Esophagus mucosa (tissue), 1 donor: ENCODE measurements at places on chromosomes 4 and X.

DNA sequence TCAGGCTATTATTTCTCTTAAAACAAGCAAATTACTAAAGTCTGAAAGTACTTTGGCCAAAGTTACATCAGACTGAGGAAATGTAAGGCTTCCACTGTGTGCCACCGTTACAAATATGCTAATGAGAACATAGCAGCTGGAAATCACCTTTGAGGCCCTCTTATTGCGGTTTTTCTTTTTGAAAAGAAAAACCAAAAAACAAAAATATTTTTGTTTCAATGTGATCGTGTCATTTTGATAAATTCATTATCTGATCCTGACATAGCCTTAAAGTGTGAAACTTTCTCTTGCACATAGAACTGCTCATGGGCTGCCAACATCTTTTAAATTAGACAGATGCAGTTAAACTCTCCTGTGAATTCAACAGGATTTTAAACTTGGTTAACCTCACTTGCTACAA, 2.8 kb upstream of the TIFA start:
- no peak for ATAC-seq

GRCh38 chr4:153071958-153072598, 132.2 kb upstream of the TRIM2 start:
- no peak for ATAC-seq

DNA sequence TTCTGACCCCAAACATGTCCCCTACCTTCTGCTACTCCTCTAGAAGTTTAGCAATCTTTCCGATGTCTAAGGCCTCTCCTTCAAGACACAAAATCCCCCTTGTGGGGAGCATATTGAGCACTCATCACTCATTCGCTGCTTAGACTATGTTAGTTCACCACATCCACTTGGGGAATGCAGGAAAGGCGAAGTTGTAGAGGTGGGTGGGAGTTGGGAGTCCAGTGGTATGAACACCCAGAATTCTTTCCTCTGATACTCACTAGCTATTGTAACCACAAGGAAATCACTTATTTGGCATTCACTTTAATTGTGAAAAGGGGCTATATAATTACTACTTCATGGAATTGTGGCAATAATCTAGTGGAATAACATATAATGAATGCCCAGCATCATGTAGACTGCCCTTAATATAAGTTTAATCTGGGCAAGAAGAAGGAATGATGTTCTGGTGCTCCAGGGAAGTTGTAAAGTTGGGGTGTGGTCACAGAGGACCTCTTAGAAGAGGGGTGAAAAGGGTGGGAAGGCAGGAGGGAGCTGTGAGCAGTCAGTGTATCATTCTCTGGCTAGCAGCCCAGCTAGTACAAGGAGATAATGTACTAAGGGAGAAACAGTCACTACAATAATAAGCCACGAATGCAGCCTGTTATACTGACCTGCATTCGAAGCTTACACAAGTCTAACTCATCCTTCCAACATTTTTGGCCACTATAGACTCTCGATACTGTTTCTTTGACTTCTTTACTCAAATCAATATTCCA, 468.2 kb upstream of the DIPK2B start:
- no peak for ATAC-seq

DNA sequence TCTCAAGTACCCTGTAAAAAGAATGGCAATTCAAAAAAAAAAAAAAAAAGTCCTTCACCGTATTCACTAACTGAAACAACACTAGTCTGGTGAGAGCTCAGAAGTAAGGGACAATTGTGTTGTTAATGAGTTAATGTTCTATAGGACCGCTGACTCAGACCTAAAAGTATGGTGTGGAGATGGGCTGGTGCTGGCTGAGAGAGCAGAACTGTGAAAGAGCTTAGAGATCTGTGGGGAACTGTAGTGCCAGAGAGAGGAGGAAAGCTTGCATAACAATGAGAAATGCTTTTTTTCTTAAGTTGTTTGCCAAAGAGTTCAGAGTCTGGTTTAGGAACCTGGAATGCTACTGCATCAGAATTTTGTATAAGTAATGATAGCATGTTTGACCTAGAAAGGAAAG, 65.1 kb downstream of the LHFPL1 start:
- no peak for ATAC-seq

DNA sequence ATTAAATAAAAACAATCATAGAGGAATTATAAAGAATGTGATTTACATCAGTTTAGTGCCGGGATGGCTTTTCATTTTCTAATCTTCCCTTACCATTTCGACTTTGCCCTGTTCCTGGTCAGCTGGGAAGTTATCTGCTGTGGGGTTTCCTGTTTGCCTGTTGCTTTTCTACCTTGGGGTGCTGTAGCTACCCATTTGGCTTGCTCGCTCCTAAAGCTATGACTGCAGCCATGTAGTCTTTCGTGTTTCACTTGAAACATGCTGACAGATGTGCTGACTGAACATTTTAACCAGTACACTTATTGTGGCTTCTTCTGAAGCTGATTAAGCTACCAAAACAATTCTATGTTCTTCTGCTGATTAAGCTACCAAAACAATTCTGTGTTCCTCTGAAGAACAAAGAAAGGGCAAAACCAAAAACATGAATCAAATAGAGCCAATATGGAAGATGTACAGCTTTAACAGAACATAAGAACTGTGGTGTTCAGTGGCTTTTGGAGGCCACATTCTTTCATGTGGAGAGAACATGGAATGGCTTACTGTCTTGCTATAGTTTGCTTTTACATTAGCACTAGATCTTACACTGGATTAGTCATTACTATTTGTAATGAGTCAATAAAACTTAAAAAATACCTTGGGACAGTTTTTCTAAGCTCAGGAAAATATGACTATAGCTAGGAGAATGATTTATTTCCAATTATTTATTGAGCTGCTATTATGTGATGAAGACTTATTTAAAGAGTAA, 440.4 kb downstream of the SPRY1 start:
- ATAC-seq: no peak

DNA sequence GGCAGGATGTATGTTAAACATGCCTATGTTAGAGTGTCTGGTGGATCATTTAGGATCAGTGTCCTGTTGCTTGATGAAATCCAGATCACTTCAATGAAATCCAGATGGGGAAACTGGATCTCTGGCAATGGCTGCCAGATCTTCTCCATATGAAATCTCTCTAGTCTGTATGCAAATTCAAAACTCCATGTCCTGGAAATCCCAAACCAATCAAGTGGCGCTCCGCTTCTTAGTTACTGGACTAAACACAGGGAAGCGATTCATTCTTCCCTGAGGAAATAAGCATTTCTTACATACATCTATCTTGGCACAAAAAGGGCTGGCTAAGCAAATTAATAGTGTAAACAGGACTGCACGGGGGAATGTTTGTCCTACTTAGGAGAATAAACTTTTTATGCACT, 94.9 kb downstream of the HDAC8 start:
- ATAC-seq: no peak

DNA sequence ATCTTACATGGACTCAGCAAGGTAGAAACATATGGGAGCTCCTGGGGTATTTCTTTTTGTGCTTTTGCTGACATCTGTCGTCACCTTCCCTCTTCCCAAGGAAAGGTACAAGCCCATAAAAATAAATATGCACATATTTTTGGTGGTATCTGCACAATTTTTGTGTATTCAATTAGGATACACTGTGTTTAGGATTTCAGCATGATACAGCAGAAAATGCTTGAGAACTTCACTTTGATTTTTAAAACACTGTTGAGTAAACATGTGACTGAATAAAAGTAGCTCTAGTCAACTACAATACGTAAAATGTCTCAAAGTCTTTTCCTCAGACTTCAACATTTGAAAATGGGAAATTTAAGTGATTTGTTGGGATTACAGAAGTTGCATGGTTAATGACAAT, 99.4 kb upstream of the SPANXC start:
- no peak for ATAC-seq

DNA sequence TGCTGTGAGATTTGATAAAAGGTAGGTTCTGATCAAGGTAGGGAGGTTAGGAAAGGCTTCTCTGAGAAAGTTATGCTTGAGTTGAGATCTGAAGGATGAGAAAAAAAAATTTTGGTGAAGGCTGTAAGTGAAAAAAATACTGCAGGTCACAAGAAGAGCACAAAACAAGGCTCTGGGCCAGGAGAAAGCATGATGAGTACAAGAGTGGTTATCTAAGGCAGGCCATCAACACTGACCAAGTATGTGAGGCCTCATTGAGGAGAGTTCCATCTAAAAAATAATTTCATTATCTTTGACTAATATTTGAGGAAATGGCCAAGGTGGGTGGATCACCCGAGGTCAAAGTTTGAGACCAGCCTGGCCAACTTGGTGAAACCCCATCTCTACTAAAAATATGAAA, 71.6 kb upstream of the SLC4A4 start:
- no peak for ATAC-seq

DNA sequence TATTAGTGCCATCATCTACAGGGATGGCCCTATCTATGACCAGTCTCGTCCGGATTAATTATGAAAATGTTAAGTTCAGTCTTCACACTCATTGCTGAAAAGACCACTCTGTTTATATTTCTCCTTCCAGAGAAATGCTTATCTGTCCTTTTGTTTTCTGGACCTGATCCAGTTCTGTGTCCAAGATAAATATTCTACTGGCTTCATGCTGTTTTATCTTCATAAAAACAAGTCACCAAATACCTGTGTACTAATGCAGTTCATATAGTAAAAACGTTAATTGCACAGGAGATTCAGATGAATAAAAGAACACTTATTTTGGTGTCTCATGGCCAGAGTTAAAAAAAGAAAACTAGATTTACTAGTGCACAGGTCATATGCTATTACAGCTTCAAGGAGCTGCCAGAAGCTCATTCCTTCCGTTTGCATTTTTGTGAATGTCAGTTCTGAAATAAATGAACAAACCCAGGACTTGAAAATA, 17.3 kb downstream of the FNIP2 start:
- no peak for ATAC-seq
